Activated T-cell treated with anti-CD3 and anti-CD28 coated beads for 24 hours (primary cell): ENCODE measurements at places on chromosomes 2 and 18.

DNA sequence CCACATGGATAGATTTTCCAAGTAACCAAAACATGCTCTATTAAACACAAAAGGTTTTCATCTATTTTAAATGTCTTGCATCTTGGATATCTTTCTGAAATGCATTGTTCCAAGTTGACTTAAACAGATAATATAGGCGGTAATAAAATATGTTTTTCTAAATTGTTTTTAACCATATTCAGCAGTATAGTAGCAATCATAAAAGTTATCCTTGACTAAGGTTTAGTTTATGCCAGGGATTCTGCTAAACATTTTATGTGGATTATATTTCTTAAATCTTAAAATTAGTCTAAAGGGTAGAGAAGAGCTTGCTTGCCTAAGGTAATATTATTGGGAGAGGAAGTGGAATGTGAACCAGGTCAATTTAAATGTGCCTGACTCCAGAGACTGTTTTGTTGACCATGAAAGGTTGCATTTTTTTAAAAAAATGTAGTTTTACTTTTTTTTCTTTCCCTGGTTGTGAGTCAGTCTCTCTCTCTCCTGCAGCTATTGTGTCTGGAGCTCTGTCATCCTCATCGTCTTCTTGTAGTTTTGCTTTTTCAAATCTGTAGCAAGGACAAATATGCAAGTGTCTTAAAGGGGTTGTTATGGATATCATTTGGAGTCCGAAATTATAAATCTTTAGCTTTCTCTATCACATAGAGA lies 309.1 kb upstream of the COL3A1 start:
- DNase-seq, result no peak

GRCh38 chr2:138210487-138210886 lies 246.2 kb downstream of the HNMT start:
- DNase-seq, result no peak

GRCh38 chr2:68027959-68028358 lies 34.8 kb downstream of the C1D start:
- no peak for DNase-seq

DNA sequence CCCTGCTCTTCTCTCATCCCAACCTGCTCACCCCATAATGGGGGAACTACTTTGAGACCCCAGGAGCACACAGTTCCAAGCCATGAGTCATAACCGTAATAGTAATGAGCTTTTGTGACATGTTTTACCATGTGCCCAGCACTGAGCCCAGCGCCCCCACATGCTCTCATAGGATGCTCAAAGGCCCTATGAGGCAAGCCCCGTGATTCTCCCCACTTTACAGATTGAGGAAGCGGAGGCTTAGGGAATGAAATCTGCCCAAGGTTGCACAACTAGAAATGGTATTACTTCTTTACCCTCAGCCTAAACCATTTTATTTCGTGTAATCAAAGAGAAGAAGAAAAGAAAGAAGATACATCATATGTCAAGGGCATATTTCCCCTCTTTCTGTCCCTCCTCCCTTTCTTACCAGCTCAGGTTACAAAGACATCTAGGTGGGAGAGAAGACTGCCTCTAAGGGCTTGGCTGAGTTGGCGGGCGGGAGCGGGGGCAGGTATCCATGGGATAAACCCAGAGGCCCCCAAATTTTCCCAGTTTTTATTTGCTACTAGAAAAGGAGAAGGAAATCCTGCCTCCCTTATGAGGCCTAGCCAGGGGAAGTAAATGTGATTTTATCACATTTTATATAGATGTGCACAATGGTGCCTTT lies 24.2 kb downstream of the BCL11A start:
- no peak for DNase-seq

GRCh38 chr2:120910164-120910563 lies 174.5 kb downstream of the GLI2 start:
- DNase-seq, result no peak

DNA sequence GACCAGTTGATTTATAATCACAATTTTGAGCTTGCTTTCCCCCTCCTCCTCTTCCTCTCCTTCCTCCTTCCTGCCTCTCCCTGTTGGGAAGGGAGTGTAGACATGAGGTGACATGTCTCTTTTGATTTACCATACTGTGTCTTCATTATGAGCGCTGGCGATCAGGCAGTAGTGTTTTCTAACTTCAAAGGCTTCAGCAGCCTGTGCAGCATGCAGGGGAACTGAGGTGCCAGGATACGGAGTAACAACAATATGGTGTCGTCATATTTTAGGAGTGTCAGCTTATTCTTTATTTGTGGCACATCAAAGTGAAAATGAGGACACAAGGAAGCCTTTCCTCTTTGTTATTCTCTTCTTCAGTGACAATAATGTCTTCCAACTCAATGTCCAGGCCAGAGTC lies 864.2 kb downstream of the SLC4A3 start:
- no peak for DNase-seq

DNA sequence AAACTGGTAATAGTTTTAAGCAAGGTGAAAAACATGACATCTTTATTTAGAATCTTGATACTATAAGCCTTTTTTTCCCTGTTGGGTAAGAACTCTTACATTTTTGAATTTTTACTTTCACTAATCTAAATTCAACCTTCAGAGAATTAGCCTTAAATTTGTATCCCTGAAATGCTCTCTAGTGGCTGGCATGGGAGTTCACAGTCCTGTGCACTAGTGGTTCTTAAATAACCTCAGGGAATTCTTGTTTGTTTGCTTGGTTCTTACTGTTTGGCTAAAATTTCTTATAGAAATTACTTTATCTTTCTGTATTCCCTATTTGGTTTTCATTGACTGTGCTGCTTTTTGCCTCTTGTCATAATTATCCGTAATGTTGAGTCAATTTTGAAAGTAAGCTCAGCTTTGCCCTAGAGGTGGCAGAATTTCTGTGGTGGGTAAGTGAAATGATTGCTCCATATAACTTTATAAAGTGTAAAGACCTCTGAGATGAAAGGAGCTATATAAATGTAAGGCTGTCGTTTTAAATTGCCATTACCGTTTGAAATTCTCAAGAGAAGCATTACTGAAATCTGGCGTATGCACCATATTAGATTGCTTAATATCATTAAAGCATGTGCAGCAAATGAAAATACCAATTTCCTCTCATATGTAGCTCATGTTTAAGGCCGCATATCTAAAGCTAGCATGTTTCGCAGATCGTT lies 391.3 kb upstream of the FIGN start:
- no peak for DNase-seq

DNA sequence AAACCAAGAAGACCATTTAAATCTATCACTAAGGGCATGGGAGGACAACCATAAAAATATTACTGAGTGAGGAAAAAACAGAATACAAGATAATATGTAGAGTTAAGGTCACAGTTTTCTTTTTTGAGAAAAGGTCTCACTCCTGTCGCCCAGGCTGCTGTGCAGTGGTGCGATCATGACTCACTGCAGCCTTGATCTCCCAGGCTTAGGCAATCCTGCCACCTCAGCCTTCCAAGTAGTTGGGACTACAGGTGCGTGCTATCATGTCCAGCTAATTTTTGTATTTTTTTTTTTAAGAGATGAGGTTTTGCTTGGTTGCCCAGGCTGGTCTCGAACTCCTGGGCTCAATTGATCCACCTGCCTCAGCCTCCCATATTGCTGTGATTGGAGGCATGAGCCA lies 24.0 kb downstream of the POLR1A start:
- no peak for DNase-seq

DNA sequence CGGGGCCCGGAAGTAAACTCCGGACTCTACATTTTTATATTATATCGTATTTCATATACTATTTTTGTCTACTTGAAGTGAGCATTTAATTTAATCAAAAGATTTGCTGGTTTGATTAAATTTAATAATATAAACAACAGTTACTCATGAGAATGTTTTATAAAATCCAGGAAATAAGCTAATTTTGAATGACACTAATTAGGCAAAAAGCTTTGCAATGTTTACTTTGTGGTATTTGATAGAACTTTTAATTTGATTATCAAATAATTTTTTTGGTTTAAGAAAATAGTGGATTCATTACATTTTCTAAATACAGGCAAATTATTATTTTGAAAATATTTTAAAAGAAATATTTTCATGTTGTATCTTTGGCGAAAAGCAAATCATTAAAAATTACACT lies 900.4 kb upstream of the CDH2 start:
- no peak for DNase-seq

- no peak for DNase-seq
Observed at GRCh38 chr2:48120759-48121242, 214.5 kb upstream of the FBXO11 start.

DNA sequence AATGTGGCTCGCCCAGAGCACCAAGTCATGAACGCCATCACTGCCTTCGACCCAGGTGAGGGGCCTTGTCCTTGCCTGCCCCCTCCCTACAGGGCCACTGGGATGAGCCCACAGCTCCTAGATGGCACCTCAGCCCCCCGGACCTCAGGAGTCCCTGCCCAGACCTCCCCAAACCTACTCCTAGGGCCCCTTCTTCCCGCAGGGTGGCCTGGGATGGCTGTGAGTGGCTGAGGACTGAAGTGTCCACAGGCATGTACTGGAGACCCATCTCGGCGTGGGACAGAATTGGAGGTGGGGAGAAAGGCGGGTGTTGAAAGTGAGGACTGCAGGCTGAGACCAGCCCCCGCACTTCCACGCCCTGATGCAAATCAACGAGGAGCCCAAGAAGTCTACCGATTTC lies 2.8 kb upstream of the TUBB6 start:
- DNase-seq, result no peak

GRCh38 chr18:2998644-2999043 lies 14.3 kb downstream of the LPIN2 start:
- DNase-seq, result no peak

GRCh38 chr2:71358931-71359671 lies 27.5 kb downstream of the ZNF638 start:
- DNase-seq, result no peak

DNA sequence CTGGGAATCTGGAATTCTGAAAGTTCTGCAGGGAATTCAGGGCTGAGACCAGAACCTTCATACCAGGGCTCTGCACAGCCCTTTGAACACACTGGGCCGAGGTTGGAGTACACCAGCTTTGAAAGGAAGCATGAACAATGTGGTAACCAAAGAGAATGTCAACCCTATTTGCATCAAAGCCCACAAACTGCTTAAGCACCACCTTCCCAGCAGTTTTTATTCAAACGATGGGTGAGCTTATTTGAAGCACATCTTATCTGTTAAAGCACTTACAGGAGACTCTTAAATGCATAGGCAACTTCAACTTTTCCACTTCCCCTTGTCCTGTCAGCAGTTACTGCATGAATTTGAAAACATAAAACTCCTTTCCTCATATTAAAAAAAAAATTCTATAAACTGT lies 96.6 kb downstream of the TXNL1 start:
- no peak for DNase-seq

GRCh38 chr2:61463769-61464475 lies 7.0 kb downstream of the USP34 start:
- DNase-seq, result no peak

- peak; percentile 15 for DNase-seq
Observed at GRCh38 chr2:112048887-112049286, 6.2 kb upstream of the TMEM87B start.

DNA sequence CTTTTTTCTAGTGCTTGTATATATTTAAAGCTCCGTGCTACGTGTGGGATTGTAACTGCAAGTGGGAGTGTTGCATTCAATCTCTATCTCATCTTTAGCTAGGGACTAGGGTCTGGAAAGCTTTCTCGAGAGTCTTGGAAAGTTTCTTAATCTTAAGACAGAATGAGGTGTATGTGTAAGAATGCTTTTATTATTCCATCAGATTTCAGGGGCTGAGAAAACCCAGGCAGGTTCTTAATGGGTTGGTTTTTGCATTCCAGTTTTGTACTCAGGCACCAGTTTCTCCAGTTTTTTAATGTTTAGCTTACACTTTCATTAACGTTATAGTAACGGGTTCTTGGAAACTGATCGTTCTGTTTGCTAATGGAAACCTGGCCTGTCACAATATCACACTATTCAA lies 20.3 kb downstream of the MRPL19 start:
- DNase-seq, result no peak

DNA sequence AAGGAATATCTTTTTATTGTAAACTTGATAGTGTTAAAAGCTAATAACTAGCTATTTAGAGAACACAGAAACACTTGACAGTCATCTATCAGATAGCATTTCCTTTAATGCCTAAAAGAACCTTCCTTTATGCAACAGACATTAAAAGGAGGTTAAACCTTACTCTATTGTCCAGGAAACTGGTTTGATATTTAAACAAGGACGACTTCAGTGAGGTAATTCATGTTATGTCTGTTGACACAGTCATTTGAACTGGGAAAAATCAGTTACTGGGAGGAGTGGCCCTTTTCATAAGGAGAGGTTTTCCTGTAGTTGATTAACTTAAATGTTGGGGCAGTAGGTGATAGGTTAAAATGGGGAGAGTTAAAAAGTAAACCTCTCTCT lies 6.7 kb downstream of the TGIF1 start:
- no peak for DNase-seq

DNA sequence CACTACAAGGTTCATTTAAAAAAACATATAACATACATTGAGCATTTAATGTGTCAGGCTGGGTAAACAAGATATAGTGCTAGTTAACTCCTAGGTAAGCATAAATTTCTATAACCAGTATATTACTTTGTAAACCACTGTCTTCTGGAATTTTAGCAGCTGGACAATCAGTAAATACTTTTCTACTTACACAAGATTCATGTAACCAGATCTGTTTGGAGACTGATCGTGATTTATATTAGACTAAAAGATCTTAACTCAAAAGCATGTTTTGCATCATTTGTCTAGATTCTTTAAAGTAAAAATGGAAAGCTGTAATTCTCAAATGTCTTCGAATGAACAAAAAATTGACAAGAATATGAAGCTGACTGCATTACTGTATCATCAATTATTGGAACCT lies 941 bp upstream of the SGO2 start:
- DNase-seq, result no peak

- no peak for DNase-seq
Observed at GRCh38 chr18:11027862-11028261, 121.5 kb downstream of the PIEZO2 start.

DNA sequence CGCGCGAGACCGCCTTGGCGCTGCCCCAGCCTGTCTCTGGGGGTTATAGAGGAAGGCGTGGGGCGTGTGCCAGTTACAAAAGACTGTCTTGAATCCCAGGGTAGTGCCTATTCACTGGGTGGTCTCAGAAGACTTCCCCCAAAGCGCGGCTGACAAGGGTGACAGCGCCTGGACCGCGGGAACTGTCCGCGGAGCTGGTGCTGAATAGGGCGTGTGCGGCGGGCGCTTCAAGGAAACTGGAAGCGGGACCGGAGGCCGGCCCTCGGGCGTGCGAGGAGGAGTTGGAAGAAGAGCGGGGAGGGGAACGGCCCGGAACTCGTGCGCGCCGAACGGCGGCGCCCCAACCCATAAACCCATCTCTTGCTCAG lies 2.3 kb downstream of the EGR4 start:
- no peak for DNase-seq

DNA sequence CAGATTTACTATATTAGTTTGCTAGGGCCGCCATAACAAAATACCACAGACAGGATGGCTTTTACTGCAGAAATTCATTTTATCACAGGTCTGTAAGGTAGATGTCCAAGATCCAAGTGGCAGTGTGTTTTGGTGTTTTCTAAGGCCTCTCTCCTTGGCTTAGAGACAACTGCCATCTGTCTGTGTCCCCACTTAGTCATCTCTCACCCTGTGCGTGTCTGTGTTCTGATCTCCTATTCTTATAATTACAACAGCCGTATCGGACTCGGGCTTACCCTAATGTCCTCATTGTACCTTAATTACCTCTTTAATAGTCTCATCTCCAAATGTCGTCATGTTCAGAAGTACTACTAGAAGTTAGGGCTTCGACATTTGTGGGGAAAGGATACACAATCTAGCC lies 362.3 kb upstream of the CDH19 start:
- DNase-seq, result no peak
